ENCODE measurements at places on chromosomes 3 and 15.
A peak's percentile ranks its signal among the peaks of the same experiment; 100 is the strongest.

DNA sequence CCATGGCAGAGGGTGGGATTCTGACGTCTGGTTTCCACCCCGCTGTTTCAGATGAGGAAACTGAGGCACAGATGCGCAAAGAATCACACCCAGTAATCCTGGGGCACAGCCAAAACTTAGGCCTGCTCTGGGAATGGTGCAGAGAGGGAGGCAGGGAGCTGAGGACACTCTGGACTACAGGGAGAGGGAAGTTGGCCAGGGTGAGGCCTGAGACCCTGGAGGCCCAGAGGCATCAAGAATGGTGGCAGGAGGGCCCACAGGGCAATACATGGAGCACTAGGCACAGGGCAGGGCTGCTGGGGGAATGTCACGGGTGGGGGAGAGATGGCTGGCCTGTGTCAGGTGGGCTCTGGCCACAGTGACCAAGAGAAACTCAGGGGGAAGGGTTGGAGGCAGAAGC is 63.6 kb downstream of the TLE3 start:
- DNase-seq = no peak

DNA sequence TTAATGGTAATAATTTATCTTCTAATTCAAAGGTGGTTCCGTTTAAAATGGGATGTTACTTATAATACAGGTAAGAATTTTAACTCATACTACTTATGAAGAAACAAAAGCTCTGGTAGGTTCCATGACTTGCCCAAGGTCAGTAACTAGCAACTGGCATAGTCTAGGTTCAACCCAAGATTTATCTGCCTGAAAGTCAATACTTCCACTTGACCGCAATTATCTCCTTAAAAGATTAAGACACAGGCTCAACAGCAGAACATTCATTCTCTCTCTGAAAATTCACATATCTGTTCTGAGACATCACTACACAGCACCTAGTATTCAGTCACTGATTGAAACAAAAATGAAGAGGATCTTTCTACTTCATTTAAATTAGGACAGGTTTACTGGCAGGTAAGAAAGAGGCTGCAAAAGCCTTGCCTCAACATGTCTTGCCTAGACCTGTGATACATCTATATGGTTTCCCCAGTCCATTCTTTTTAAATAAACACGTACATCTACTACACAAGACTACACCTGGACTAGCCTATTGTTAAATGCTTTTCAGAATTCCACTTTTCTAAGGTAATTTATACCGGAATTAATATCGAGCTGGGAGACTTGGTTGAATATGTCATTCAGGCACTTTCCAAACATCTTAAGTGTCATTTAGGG is 1.2 kb downstream of the CSNK1G1 start:
- no peak for DNase-seq

GRCh38 chr3:38173834-38174418 is 8.6 kb downstream of the OXSR1 start:
- no peak for DNase-seq

DNA sequence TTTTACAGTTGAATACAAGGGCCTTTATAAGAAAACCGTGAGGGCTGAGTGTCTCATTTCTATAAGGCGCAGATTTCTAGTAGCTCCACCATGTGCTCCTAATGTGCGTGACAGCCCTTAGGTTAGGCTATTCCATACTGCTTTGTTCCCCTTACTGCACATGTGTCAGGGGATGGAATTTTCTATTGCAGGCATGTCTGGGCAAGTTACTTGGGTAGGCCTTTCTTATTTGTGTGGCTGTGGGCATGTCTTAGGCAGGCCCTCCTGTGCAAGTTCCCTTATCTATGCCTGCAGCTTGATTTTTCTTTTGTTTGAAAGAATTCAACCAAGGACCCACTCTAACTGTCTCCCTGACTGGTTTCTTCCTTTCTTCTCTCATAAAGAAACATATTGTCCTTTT is 434.2 kb upstream of the CNTN3 start:
- DNase-seq = no peak

- peak; percentile 21 for DNase-seq
Measured at GRCh38 chr15:62850791-62851291, 191.7 kb upstream of the TPM1 start.

GRCh38 chr15:92091155-92091734 is 237.7 kb downstream of the SLCO3A1 start:
- DNase-seq = peak; percentile 16

GRCh38 chr15:91116113-91117067 is 16.3 kb downstream of the SV2B start:
- peak; percentile 2 for DNase-seq
